ENCODE measurements at places on chromosomes 7 and 10.

GRCh38 chr7:100124301-100125230, 2.2 kb upstream of the MBLAC1 start:
- DNase-seq, result no peak

GRCh38 chr7:7254319-7254718, 72.0 kb downstream of the C1GALT1 start:
- no peak for DNase-seq

- DNase-seq, result no peak
These were observed 91.7 kb downstream of the COL13A1 start for GRCh38 chr10:69893271-69893900.

DNA sequence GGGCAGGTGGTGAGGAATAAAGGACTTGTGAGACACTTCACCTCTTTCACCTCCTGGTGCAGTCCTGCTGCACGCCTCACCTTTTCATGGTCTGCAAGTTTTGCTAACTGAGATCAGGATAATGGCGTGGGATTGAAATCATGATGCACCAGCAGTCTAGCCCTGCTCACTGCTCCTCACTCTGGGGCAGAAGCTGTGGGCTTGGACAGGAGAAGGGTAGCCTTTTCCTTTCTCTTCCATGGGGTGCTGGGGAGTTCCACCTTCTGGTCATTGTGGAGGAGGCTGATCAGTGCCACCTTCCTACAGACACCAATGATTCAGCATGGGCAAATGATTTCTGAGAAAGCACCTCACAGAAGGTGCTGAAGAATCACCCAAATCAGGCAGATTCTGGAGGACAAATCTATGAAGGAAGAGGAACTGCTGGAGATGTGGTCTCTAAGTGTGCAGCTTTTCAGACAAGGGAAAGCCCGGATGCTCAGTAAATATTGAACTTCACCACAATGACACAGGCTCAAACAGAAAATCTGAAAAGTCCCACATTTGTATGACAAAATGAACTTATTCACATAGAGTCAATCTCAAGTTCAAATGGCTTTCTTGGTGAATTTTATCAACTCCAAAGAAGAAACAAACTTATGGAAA, 19.7 kb downstream of the MBL2 start:
- no peak for DNase-seq

DNA sequence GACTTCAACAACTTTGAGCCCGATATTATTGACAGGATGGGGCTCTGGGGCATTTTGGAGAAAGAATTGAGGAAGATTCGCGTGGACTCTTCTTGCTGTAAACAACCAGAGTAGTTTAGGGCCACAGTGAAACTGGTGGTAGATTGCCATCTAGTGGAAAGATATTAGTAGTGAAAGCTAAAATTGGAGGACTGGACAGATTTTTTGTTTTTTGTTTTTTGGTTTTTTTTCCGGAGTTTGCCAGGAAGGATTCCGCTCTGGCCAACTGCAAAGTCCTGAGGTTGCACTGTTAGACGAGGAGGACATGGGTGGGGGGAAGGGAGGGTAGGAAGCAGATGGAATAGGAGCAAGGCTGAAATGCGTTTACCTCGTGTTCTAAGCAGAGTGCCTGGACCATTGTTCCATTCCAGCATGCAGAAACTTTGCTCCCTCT, 11.7 kb downstream of the NOBOX start:
- peak; percentile 83 for DNase-seq

DNA sequence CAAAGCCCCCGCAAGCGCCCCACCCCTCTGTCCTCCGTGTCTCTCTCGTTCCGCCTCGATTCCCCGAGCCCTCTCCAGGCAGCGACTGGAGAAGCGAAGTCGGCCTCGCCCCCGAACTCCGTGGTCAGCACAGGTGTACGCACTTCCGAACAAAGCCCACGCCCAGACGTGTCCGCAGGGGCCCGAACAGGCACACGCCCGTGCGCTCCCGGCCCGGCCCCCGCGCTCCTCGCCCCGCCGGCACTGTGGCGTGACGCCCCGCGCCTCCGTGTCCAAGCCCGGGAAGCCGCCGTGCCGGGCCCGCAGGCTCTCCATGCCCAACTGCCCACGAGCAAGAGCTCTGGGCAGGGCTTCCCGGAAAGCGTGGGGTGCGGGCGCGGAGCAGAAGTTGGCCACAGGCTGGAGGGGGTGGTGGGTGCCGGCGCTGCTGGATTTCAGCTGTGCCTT, 662 bp downstream of the NRCAM start:
- no peak for DNase-seq

DNA sequence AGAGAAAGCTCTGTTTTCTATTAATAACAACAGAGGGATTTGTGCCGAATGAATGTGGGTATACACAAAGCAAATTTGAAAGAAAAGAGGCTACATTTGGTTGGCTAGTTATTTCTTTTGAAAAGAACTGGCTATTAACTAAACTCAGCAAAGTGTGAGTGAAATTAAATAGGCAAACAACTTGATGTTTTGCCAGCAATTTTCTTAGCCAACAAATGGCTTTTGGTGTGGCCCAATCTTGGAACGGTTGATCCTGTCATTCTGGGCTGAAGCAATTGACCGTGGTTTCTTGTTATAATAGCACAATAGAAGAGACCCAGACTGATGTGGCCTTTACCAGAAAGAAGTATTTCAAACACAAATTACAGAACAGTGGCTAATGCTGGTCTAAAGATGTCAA, 898.6 kb downstream of the KCNMA1 start:
- DNase-seq, result no peak

- no peak for DNase-seq
These were observed 48.1 kb downstream of the MYO3A start for GRCh38 chr10:25982107-25982506.

GRCh38 chr7:16609842-16610450, 35.6 kb downstream of the ANKMY2 start:
- DNase-seq, result no peak

- DNase-seq, result no peak
These were observed 603.7 kb upstream of the ADARB2 start for GRCh38 chr10:2340831-2341647.

DNA sequence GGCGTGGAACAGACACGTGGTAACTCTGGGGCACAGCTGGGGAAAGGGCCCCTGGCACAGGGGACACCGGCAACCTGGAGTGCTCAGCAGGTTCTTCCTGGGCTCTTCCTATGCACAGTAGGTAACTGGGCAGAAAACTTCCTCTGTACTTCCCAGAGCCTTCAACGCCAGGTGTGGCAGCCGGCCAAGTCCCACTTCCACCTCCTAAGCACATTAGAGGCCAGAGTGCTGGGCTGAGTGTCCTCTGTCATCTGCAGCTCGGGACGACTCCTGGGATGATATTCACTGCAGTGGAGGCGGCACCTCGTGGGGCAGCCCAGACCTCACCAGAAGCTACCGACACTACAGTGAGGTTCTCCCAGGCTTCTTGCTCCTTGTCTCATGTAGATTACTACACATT, 114.5 kb downstream of the LARP4B start:
- DNase-seq, result no peak

DNA sequence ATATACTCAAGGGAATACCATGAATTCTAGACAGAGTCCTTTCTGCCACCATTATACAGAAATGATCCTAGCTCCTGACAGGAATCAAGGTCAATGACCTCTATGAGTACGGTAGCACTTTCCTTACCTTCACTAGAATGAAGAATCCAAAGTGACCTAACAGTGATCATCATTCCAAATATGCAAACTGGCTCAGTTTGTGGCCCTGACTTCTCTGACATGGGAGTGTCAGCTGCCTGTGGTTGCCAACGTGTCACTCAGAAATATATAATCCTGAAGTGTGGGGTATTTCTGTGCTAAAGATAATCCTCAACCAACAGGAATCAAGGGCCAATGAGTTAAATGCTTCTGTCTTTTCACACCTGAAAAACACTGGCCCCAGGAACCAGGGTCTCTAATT, 45.7 kb downstream of the COPG2 start:
- DNase-seq, result no peak

GRCh38 chr7:71754828-71755227, 622.9 kb downstream of the GALNT17 start:
- DNase-seq, result no peak

Data from Karpas-422 (cell line).